ENCODE measurements at places on chromosomes 1 and 21.

- no peak for DNase-seq
Observed at GRCh38 chr1:22670352-22670975, 17.4 kb downstream of the C1QB start.

DNA sequence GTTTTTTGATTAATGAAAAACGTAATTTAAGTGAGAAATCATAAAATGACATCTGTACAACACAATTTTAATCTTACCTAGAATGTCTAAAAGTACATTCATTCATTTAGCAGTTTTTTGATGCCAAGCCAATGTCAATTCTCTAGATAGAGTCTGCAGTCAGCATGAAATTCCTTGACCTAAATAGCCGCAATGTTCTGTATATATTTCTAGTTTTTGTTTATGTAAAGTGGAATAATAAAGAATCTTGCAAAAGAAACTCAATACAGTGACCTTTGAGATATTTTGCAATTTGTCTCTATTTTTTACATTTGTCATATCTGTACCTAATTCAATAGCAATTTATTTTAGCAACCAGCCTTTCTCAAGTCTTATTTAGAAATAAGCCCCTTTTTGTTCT is 176.0 kb downstream of the ATP6V1G3 start:
- DNase-seq, result no peak

- no peak for DNase-seq
Observed at GRCh38 chr1:30779294-30780071, 21.9 kb upstream of the LAPTM5 start.

DNA sequence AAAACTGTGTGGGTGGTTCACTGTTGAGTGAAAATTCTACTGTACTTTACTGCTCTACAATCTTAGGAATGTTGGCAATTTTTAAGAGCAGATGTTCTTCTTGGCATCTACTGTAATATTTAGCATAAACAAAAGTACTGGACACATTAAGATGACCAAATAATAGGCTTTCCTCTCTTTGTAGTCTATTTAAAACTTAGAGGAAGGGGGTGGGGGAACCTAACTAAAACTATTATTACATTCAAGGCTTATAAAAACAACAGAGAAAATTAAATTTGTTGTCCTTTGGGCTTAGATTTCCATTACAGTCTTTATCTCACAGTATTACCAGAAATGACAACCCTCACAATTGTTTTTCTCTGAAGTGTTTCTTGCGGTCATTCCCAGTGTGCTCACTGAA is 181.2 kb downstream of the PLPPR4 start:
- no peak for DNase-seq

GRCh38 chr1:184531296-184531695 is 144.5 kb downstream of the C1orf21 start:
- no peak for DNase-seq

- DNase-seq, result no peak
Observed at GRCh38 chr1:24253571-24253970, 65.6 kb upstream of the GRHL3 start.

DNA sequence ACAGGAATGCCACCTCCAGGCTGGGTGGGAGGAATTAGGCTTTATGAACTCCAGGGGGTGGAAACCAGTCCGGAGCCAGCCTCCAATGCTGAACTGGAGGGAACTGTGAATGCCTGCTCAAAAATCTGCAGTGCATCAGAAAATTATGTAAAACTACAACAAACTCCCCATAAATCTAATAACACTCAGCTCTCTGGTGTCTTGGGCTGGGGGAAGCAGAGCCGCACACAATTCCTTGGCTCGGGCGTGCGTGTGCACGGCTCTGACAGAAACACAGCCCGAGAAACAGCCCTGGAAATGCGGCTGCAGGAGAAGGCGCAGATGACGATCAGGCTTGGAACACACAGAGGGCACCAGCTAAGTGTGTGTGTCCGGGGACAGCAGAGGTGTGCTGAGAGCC is 127.6 kb upstream of the VAMP3 start:
- DNase-seq, result no peak

- no peak for DNase-seq
Observed at GRCh38 chr1:157091668-157092273, 7.8 kb downstream of the ETV3L start.

DNA sequence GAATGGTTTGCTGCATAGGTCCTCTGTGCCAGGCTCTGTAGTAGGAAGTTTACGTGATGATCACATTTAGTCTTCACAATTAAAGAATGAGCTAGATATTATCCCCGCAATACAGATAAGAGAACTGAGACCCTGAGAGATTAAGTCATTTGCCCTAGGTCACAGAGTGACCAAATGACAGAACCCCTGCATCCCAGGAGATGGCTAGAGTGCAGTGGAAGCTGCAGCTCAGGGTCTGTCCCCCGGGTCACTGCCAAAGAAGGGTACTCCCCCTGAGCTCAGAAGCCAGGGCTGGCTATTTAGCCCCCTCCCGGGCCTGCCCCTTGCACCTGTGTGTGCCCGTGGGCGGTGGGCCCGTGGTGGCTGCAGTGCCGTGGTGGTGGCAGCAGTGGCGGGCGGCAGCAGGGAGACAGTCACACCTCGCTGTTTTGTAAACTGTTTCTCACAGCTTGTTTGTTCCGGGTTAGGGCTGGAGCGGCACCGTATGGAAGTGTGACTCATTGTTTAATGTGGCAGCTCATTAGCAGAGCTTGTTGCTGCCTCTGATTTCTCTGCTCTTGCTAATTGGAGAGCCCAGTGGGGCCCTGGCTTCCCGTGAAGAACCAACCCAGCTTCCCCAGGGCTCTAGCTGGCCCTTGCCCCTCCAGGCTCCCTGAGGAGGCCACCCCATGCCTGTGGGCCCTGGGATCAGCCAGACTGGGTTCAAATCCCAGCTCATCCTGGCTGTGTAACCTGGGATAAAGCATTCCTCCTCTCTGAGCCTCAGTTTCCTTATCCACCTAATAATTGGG is 19.3 kb upstream of the FOXO6 start:
- peak; percentile 75 for DNase-seq

DNA sequence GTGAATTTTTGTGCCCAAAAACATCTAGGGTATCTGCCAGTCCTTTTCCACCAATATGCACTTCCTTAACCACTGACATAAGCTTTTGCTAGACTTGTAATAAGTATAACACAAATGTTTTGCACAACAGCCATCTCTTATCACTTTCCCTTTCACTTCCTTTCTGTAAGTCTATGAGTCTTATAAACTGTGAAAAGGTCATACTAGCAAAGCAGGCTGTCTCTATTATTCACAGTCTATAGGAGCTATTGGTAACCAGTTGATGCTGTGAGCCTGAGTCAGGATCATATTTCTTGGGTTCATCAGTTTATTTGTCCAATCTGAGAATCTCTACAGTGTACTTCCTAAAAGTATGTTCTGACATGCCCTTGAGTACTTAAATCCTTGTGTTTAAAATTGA is 172.6 kb downstream of the CHRM3 start:
- DNase-seq, result no peak

DNA sequence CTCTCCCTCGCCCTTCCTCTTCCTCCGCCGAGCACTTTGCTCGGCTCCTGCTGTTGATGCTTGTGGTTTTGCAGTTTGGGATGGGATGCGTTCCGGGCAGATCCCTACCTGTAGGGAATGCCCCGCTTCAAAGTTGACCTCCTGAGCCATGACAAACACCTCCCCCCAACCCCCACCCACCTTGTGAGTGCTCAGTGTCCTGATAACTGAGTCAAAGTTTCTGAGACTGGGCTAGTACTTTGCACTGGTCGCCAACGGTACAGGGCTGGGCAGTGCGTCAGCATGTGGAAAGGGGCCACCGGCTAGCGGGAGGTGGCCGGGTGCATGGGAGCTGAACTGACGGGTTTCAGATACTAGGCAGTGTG is 771 bp downstream of the RABGAP1L start:
- DNase-seq, result no peak

DNA sequence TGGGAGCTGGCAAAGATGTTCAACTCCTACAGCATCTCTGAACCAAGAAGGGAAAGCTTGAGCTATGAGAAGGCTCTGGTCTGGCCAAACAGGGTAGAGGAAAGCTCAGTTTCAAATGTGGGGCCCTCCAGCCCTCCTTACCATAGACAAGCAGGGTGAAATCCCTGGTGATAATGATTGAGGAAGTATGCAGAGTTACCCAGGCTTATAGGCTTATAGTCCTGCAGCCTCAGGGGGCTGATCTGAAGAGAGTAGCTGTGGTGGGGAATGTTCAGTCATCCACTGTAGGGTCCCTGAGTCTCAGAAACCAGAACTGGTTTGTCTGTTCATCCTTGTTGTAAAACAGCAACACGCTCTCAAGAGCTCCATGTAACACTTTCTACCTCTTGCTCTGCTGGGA is 19.8 kb upstream of the LY9 start:
- DNase-seq, result no peak

- no peak for DNase-seq
Observed at GRCh38 chr1:89309828-89310227, 37.2 kb upstream of the GBP5 start.

DNA sequence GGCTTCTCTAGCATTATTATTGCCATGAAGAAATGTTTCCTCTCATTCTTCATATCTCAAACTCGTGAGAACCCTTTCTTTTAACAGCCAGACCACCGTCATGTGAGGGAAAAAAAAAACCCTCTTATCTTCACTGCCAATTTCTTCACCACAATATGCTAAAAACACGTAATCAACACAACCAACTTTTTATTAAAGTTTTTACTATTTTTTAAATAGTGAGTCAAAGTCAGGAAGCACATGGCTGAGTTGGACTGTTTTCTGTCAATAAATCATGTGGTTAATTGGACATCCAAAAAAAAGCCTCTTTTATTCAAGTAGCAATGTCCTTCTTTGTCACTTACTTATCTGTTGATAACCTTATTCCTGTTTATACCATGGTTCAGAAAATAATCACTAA is 55.9 kb upstream of the SAMD13 start:
- no peak for DNase-seq

DNA sequence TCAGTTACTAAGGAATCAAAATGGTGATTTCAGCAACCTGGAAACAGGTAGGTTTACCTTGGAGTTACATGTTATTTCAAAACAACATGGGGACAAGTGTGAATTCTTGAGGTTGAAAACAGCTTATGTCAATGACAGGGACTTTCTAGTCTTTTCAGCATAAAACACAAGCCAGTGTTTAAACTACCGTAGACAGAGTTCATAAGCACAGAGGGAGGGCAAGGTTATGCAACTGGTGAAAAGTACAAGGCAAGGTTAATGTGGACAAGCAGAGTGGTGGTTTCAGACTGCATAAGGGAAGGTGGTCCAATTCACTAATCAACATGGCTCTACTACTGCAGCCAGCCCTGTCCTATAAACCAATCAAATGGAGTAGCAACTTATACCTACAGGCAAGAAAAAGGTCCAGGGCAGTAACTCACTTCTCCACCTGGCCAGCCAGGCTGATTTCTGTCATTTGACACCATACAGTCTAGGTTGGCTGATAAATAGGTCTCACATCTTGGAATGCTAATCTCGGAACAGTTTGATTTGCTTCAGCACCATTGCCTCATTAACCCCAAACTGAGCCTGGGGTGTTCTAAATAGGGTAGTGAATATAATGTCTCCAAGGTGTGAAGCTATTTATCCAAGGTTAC is 250.3 kb upstream of the PROX1 start:
- no peak for DNase-seq

- no peak for DNase-seq
Observed at GRCh38 chr1:22142315-22143064, 407 bp downstream of the WNT4 start.

- no peak for DNase-seq
Observed at GRCh38 chr21:21101911-21102310, 103.7 kb downstream of the NCAM2 start.

GRCh38 chr1:1920057-1920607 is 1.1 kb upstream of the TMEM52 start:
- no peak for DNase-seq

DNA sequence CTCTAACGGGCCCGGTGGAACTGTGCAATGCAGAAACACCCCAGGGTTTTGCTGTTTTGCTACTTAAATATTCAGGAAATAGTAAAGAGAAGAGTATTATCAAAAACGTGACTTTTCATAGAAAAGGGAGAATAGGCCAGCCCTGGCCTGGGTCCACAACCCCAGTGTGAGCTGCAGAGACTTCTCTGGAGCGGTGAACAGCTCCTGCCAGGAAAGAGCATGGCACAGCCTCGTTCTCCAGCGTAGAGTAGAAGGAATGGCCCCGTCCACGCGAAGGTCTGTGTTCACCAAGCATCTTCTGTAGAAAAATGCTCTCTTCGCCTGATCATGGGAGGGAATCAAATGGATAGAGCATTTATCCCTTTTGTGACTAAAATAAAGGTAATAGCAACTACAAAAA is 51.4 kb downstream of the PDE9A start:
- DNase-seq, result no peak

GRCh38 chr1:147768101-147768500 is 7.7 kb upstream of the GJA5 start:
- no peak for DNase-seq

GRCh38 chr21:45972716-45973474 is 8.7 kb upstream of the COL6A1 start:
- DNase-seq, result no peak

- DNase-seq, result no peak
Observed at GRCh38 chr1:222047366-222047765, 305.5 kb upstream of the DUSP10 start.

GRCh38 chr1:61460191-61460590 is 264.8 kb downstream of the TM2D1 start:
- no peak for DNase-seq

DNA sequence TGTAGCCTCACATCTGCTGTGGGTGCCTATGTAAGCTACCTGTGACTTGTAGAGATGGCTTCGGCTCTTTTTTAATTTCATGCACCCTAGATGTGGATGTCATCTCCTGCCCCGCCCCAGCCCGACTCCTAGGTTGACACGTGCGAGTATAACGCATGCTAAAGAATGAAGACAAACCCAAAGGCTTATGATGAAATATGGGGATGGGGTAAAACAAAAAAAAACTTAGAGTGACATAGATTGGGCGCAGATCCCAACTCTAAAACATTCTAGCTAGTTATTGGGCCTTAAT is 613 bp upstream of the ERO1B start:
- no peak for DNase-seq

DNA sequence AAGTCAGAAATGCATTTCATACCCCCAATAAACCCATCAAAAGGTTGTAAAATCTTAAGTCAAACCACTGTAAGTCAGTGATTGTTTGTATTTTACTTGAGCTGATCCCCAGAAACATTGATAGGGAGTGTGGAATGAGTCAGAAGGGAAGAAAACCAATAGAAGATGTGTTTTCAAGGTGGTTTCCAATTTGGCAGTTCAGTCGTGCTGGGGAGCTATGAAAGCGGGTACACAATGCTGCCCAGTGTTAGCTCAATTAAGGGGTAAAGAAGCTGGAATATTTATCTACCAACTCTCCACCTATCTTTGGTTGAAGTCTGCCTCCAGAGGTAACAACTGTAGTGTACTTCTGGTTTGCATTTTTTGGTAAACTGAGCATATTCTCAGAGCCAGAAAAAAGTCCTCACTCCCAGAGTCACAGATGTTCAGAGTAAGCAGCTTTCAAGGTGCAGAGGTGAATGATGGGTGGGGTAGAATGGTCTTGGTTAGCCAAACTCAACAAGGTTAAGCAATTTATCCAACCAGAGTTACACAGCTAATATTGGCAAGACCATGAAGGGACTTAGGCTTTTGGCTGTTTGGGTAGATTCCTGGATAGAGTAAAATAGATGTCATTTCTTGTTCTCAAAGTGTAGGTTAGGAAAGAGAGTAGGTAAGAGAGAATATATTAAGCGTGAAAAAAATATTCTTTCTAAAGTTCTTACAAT is 202.9 kb upstream of the ADGRL2 start:
- no peak for DNase-seq

GRCh38 chr1:19940486-19941205 is 17.2 kb upstream of the PLA2G2E start:
- DNase-seq, result peak; percentile 71

- no peak for DNase-seq
Observed at GRCh38 chr1:194485432-194485831, 1299.0 kb upstream of the B3GALT2 start.

- no peak for DNase-seq
Observed at GRCh38 chr1:88783145-88783544, 99.1 kb downstream of the PKN2 start.
